Choroid plexus epithelial cell (primary cell): ENCODE measurements at places on chromosomes 2 and 18.

DNA sequence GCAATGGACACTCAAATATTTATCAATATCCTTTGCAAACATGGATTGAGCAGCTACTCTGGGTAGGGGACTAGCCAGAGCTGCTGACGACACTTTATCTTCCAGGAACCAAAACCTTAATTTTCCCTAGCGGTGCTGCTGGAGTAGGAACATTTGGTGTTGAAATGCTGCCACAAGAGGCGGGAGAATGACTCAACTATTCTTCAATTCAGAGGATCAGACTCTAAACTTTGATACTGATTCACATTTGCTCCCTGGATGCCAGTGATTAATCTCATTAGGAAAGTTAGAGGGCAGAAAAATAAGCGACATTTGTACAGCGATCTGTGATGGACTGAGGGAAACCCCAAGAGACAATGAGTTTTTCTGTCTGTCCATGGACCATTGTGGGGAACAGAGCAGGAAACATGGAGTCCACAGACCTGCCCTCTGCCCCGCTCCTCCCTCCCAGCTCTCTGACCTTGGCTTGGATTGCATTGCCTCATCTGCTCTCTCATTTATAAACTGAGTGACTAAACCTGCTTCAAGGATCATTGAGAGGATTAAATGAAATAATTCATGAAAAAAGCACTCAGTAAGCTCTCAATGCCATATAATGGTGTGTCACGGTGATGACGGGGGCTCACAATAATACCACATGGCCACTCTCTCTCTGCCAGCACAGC is 12.6 kb upstream of the EPB41L3 start:
- DNase-seq: peak; percentile 69

- no peak for DNase-seq
These were observed 147.6 kb downstream of the SP3 start for GRCh38 chr2:173817582-173817981.

GRCh38 chr2:98012561-98012991 is 16.8 kb upstream of the TMEM131 start:
- DNase-seq: peak; percentile 21

- DNase-seq: no peak
These were observed 153.6 kb downstream of the TFCP2L1 start for GRCh38 chr2:121131375-121131774.

DNA sequence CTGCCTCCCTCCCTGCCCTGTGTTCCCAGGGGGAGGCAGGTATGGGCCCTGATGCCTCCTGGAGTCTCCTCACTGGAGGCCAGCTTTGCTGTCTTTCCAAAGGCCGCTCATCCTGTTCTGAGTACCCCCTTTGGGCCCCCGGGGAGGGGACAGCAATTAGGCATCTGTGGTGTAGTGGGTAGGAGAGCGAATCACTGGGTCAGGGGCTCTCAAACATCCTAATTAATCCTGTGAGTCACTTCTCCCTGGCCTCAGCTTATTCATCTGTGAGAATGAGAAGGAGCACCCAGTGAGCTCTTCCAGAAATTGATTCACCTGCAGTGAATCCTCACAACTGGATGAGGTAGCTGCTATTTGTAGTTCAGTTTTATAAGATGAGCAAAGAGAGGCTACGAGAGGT is 16.4 kb downstream of the TET3 start:
- no peak for DNase-seq

GRCh38 chr2:156300337-156300736 is 32.2 kb downstream of the NR4A2 start:
- DNase-seq: no peak

- no peak for DNase-seq
These were observed 6.5 kb downstream of the RNF103 start for GRCh38 chr2:86617153-86617552.

- DNase-seq: peak; percentile 57
These were observed 99.1 kb upstream of the NEUROD1 start for GRCh38 chr2:181779288-181780021.

DNA sequence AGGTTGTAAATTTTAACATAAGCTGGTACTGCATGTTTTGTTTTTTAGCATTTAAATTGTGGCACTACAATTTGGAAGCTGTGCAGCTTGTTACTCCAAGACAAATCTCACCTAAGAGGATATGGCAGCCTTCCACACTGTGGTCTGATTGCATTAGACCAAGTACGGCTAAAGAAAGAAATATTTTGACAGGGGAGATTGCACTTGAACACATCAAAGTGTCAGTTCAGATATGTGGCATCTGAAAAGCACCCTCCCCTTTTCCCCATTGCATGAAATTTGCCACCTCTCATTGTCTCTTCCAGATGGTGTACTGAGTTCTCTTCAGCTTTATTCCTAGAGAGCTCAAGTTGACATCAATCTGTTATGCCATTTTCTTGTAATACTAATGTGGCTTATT is 295.9 kb downstream of the ERBB4 start:
- DNase-seq: no peak

DNA sequence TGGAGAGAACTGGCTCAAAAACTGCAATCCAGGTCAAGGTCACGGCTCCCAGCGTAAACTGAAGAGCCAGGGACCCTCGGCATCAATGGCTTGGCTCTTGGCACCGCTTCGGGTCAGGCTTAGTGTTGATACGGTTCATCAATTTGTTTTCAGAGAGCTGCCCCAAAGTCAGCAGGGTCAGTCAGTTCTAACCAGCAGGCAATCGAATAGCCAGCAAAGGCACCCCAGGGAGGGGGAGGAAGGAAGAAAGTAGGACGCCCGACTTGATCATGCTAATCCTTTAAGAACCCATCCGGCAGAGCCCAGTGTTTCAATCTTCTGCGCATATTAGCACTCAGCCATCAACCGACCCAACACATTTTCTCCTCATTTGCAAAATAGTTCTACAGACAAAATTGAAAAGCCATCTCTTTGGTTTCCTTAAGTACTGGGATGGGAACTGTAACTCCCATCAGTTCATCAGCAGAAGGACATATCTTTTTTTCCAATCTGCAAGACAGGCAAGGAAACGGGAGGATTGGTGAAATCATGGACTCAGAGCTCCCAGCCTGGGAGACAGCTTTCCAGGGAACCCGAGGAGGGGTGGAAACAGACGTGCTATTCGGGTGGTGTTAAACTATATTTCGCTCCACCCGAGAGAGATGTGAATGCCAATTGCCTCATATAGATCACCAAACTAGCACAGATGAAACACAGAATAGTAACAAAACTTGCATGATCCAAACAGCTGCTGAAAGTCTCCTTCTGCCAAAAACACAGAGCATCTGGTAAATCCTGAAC is 40.7 kb upstream of the CABLES1 start:
- DNase-seq: no peak

- no peak for DNase-seq
These were observed 291.5 kb upstream of the FANCL start for GRCh38 chr2:58532641-58533040.

DNA sequence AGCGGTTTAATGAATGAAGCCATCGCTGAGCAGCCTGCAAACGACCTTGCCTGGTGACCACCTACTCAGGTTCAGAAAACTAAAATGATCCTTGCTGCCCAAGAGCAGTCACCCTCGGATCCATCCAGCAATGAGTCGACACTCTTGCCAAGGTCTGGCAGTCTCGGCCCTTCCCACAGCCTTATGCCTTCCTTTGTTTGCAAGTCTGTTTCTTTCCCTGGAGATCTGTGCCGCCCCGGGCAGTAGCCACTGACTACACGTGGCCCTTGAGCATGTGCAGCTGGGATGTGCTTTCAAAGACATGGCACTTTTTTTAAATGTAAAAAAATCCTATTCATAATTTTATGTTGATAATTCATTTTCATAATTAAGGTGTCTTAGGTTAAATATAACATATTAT is 37.2 kb upstream of the SLC35G4 start:
- DNase-seq: no peak

DNA sequence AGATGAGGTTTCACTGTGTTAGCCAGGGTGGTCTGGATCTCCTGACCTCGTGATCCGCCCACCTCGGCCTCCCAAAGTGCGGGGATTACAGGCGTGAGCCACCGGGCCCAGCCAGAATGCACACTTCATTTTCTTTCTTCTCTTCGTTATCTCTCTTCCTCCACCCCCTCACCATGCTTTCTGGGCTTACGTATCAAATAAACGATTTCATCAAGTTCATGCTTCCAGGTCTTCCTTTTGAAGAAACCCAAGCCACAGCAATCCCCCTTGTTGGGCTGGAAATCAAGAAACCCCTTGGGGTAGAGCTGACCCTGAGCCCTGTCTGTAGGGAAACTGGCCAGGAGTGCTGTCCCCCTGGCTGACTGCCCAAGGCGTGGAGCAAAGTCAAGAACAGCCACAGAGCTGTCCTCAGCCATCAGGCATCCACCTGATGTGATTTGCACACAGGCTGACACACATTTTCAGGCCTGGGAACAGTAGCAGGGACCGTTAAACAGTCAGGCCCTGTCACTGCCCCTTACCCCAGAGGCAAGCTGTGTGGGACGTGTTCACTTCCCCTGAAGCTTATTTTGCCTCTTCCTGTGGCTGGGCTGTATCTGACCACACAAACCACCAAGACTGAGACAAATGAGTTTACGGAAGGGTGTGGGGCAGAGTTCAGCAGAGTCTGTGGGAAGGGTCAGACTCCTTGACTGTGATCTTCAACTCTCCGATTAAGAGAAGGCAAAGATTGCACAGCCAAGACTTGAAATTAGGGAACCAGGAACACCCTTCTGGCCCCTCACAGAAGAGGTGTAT is 15.1 kb upstream of the NMUR1 start:
- peak; percentile 89 for DNase-seq

DNA sequence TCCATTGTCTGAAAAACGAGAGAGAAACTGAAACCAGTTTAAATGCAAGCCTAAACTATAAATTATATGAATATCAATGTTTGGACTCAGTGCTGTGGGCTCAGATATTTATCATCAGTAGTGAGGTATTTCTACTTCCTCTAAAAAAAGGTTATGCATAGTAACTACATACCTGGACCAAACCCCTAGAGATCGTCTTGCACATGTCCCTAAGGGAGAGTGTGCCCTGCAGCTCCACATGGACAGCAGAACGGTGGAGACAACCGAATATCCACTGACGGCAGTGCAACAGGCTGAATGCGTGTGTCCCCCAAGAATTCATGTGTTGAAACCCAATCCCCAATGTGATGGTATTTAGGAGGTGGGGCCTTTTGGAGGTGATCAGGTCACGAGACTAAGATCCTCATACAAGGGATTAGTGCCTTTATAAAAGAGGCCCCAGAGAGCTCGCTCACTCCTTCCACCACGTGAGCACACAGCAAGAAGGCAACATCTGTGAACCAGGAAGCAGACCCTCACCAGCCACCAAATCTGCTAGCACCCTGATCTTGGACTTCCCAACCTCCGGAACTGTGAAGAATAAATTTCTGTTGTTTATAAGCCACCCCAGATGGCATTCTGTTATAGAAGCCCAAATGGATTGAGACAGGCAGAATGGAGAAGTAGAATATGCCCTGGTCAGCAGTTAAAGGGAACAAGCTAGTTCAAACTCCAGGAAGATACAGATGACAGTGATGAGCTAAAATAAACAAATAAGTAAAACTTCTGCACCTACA is 208.4 kb downstream of the ANAPC1 start:
- DNase-seq: no peak

DNA sequence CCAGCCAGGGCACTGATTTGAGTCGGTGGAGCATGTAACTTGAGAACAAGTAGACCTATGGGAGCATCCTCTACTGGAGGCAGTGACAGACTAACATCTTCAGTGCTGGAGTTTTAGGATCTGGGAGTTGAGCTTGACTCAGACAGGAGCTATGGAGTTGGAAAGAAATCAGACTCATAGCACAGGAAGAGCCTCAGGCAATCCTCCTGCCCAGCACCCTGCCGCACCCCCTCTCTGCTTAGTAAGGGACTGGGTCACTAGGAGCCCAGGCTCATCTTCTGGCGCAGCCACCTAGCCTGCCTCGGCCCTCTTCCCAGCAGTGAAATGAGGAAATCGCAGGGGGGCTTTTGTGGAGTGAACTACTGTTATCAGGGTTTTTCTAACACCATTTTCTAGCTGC is 3.6 kb downstream of the ARID5A start:
- DNase-seq: no peak

GRCh38 chr2:50674876-50675275 is 357.1 kb downstream of the NRXN1 start:
- DNase-seq: no peak

DNA sequence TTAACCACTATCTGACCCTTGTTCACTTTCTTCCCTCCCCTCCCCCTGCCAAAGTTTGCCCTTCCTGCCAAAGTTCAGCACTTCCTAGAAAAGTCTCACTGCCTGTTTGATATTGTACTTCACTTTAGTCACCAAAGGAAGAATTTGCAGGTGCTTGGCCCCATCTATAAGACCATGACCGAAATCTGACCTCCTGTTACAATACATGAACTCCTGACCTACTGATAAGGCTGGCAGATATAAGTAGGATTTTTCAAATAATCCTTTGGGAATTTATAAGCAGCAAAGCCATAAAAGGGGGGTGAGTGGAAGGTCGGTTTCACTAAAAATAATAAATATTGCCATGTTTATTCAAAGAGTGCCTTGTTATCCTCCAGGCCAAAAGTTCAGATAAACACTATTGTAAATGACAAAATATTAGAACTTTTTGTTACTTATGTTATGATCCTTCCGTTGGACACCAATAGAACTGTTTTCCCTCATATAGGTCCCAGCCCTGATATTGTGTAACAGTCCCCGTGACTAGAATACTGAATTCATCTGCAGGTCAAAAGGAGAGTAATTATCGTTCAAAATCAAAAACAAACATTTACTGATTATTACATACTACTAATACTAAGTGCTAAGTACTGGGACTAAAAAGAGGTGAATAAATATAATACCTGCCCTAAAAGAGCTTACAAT is 277.6 kb downstream of the EXOC6B start:
- DNase-seq: no peak

DNA sequence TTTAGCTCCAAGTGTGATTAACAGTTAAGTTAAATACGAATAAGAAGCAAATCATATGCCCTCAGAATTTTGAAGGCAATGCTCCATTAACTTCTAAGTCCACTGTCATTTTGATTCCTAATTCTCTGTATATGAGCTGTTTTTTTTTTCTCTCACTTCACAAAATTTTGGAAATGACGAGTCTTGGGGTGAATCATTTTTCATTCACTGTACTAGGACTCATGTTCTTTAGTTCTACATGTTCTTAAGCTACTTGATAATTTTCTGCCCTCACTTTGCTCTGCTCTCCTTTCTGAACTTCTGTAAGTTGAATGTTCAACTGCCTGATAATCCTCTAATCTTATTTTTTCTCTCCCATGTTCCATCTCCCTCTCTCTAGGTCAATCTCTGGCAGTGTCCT is 141.0 kb downstream of the THADA start:
- DNase-seq: no peak

GRCh38 chr2:73176205-73176880 is 26.0 kb upstream of the NOTO start:
- peak; percentile 2 for DNase-seq

DNA sequence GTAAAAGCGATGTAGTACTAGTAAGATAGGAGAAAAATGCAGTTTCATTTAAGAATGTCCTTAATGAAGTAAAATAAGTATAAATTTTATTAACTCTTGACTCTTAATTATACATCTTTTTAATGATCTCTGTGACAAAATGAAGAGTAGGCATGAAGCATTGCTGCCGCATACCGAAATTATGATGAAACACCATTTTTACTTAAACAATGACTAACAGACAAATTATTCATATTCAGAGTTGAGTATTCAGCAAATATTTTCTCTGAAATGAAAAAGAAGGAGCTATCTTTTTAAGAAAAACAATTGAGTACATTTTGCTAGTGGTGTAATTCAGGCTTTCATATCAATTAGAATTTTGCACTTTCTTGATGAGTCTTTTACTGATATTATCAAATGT is 150.6 kb upstream of the DOCK10 start:
- DNase-seq: peak; percentile 64
